ENCODE measurements at places on chromosomes 2 and 18.

DNA sequence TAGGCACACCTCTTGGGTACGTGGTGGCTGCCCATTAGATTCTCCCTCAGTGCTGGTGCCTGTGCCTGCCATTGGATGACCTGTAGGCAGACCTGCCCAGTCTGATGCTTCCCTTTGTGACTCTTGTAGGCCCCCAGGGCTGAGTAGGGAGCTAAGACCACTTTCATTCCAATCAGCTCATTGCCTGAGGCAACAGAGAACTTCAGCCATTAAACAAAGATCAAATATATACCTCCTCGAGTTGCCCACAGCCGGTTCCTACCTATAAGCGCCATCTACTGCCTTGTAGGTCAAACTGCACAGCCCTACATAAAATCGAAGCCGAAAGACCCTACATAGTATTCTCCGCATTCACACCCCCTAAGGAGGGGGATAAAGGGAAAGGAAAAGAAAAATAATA is 184.6 kb downstream of the ETAA1 start:
- no peak for DNase-seq

- no peak for DNase-seq
Measured at GRCh38 chr18:9838144-9838877, 47.5 kb upstream of the TXNDC2 start.

GRCh38 chr2:3665886-3666612 is 8.0 kb downstream of the ALLC start:
- DNase-seq = no peak

- DNase-seq = no peak
Measured at GRCh38 chr2:240237609-240238174, 97.2 kb upstream of the OTOS start.

- no peak for DNase-seq
Measured at GRCh38 chr18:4450065-4450658, 4.9 kb downstream of the DLGAP1 start.

- DNase-seq = peak; percentile 58
Measured at GRCh38 chr2:20015482-20016083, 3.1 kb upstream of the MATN3 start.

DNA sequence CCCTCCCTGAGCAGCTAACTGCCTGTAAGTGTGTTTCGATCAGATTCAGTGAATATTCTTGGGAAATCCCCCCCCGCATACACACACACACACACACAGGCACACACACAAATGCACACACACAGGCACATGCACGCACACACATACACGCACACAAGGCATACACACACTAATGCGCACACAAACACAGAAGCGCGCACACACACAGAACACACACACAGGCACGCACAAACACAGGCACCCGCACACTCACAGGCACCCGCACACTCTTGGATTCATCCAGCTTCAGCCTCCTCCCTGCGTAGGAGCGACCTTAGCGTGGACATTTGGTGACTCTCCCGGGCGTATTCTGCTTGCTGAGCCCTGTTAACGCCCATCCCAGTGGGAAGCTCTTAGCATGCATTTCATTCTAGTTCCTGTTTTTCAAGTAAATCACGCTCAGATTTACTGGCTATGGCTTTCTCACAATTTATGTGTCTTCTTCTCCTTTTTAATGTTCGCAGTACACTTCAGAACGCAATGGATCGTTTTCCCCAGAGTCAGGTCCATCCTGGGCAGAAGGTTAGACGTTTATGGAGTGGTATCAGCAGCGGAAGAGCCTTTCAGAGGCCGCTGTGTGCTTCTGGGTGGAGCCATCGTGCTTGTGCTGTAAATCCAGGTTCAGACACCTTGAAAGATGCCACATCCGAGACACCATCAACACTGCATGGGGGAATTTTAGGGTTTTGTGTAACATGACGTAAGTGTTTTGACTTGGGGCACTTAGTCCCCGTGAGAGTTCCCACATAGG is 656.6 kb downstream of the GALR1 start:
- DNase-seq = no peak

- DNase-seq = no peak
Measured at GRCh38 chr2:118374974-118375755, 286.9 kb downstream of the INSIG2 start.

- no peak for DNase-seq
Measured at GRCh38 chr2:69582582-69583176, 60.9 kb downstream of the AAK1 start.

DNA sequence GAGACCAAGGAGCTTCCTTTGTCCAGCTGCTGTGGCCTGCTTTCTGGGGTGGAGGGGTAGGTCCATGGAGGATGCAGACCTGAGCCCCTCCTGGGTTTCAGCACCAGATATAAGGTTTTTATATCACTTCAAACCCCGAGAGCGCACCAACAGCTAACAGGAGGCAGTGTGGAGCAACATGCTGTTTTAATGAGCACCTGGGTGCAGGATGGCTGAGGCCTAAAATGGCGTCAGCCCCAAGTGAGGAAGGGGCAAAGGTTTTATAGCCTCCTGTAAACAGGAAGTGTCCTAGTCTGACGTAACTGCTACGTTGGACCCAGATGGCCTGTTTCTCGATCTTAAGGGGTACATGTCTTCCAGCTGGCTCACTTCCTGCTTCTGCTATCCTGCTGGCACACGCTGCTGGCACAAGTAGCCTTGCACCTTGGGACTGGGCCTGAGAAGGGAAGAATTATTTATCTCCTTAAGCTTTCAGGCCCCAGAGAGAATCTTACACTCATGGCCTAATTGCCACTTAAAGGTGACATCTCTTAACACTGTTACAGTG is 11.4 kb upstream of the REG1B start:
- no peak for DNase-seq
